ENCODE measurements at places on chromosomes 5 and 9.

GRCh38 chr9:89657765-89658164, 53.0 kb downstream of the GADD45G start:
- peak; percentile 30 for DNase-seq

GRCh38 chr5:107776922-107777740, 106.4 kb upstream of the EFNA5 start:
- no peak for DNase-seq

DNA sequence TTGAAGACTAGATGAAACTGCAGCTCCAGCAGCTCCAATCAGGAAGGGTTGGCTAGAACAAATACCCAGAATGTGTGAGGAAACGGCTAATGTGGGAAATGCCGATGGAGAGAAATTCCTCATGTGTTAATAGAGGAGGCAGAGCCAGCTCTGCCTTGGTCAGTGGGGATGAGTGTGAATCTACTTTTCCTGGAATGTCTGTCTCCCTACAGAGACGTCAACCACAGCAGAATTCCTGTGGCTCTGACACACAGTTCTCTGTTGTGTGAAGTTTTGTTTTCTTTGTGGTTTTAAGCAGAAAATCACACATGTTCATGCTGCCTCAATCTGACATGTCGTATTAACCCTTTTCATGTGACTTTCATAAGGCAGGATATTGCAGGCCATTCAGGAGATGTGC, 476.6 kb upstream of the WWC1 start:
- DNase-seq, result no peak

GRCh38 chr5:180868960-180869359, 7.9 kb upstream of the ZFP62 start:
- DNase-seq, result peak; percentile 74

- no peak for DNase-seq
Observed at GRCh38 chr5:26579712-26580111, 458.7 kb downstream of the CDH9 start.

DNA sequence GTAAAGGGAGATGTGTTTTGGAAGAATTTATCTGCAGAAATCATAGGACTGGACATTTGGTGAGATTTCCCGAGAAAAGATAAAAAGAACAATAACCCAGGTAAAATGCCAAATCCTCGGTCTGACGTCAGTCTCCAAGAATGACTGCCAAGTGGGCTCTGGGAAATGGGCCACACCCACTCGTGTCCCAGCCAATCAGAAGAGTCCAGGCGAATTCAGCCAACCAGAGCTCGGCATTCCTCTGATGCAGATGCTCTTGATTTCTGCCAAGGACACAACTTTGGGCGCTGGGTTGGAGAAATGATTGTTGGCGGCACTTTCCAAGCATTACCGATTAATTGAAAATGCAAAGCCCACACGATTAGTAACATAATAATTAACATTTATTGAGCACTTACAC, 73.3 kb downstream of the FGF18 start:
- DNase-seq, result no peak

GRCh38 chr5:140611020-140611521, 21.9 kb downstream of the CD14 start:
- no peak for DNase-seq

GRCh38 chr9:98807814-98808195, 335 bp downstream of the GALNT12 start:
- DNase-seq, result peak; percentile 9

- DNase-seq, result peak; percentile 12
Observed at GRCh38 chr9:74379718-74380117, 117.4 kb upstream of the RORB start.

Data from RPMI8226 (cell line).